Muscle of leg (tissue), 16 donors: ENCODE measurements at places on chromosomes 6 and 20. TPM values are rescaled to one million over a fixed set of nuclear protein-coding genes. Genes with fewer than 3 reads are reported as not detected.
A peak's percentile ranks its signal among the peaks of the same experiment; 100 is the strongest.

DNA sequence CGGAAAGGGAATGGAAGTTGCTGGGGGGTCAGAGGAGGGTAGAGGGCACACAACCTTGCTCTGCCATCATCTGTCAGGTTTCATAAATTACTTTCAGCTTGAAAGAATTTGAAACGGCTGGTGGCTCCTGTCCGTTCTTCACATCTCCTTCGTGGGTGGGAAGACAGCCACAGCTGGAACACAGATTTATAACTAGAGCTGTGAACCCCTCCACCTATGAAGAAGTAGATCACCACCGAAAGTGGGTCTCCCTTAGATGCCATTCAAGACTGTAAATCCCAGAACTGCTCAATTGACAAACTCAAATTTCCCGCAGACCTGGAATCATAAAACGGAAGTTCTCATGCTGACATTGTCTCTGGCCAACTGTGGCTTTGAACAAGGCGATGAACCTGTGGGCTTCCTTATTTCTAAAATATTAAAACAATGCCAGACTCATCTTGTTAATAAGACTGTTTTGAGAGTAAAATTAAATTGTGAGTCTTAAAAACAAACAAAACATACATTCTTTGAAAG is 65.3 kb downstream of the BTBD3 start:
- no peak for DNase-seq
- no peaks in the 10 kb centered on the region for H3K36me3 ChIP-seq
- no peak overlapping the region for H3K4me3 ChIP-seq
- H3K27ac ChIP-seq = no peak overlapping the region
- H3K4me1 ChIP-seq = no peaks in the 10 kb centered on the region

DNA sequence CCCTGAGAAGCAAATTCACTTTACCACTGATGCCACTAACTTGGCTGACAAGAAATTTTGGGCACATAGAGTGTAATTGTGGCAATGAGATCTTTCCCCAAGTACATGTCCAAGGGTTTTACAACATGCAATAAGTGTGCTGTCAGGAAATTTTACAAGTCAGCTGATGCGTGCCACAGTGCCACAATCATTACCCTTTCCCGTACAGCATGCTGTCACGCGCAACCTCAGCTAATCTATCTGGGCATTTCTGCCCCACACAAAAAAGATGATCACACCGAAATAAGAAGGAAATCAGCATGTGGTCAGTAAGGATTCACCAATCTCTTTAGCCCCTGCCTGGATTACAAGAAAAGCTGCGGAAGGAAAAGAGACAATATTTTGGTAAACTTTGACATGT is 163.6 kb upstream of the PREP start:
- H3K4me1 ChIP-seq = no peaks in the 10 kb centered on the region
- no peak for DNase-seq
- H3K27me3 ChIP-seq = no peaks in the 10 kb centered on the region
- no peak overlapping the region for H3K27ac ChIP-seq

DNA sequence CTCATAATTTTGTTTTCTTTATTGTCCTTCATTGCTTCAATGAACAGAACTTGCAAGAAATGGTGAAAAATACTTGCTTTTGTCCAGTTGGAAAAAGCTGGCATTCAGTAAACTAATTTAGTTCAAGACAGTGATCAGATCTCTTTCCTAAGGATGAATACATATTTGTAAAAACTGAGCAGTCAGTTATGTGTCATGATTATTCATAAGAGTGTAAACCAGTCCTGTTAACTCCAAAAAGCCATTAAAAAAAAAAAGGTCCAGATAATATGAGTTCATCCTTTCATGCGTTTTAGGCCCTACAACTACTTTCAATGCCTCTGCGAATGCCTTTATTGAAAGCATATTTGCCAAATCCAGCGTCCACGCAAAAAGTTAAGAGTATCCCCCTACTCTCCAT is 609 bp downstream of the PGM3 start:
- peaks cover 7% of the 10 kb centered on the region for H3K4me1 ChIP-seq
- H3K27me3 ChIP-seq = no peaks in the 10 kb centered on the region
- H3K36me3 ChIP-seq = peaks cover 35% of the 10 kb centered on the region
- H3K27ac ChIP-seq = peak overlapping the region; percentile 91

HLA-C gene
- total RNA-seq = 26.0 TPM

SLCO4A1 gene
- 0.53 TPM for total RNA-seq

ADGB gene
- 0.04 TPM for total RNA-seq
